ENCODE measurements at places on chromosomes 4 and X.

DNA sequence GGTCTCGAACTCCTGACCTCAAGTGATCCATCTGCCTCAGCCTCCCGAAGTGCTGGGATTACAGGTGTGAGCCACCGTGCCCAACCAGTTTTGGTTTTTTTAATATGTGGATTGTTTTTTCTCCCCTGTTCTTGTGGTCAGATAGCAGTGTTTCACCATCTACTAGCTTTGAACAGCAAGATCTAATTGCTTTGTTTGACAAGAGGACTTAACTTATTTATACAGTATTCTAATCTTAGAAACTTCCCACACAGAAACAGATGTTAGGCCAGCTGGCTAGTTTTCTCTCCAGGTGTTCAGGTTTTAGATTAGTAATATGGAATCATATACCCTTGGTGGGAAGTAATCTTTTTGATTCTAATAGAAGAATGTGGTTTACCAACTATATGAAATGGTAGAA, 12.9 kb downstream of the ING2 start:
- no peak for DNase-seq

DNA sequence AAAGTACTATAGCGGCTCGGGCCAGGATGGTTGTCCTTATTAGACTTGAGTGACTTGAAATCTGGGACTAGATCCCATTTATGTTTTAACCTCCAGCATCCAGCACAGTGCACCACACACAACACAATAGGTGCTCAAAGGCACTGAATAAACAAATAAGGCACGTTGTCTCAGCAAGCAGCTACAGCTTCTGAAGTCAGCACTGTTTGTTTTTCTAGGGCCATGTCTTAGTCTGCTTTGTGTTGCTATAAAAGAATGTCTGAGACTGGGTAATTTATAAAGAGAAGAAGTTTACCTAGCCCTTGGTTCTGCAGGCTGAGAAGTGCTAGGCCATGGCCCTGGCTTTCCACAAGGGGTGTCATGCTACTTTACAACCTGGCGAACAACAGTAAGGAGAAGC, 102.1 kb upstream of the LNX1 start:
- no peak for DNase-seq

- peak; percentile 65 for DNase-seq
These were observed 797 bp downstream of the PKD2 start for GRCh38 chr4:88008122-88008742.

GRCh38 chr4:148078061-148078460, 346.2 kb downstream of the ARHGAP10 start:
- DNase-seq, result no peak

DNA sequence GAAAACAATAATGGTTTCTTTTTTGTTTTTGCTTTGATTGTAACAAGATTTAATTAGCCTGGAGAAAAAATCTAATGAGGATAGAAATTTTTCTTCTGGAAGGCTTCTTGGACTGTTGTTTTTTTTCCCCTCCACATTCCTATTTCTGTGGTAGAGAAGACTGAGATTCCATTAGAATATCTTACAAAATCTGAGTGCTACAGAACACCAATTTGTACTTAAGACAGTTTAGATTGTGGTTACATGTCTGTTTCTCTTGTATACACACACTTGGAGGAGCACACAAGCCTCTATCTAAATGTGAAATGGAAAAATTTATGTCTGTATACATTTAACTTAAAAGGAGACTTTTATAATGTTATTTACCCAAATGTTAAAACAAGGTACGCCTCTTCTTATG, 176.9 kb upstream of the ARSJ start:
- DNase-seq, result no peak

GRCh38 chr4:123088501-123088900, 166.1 kb upstream of the NUDT6 start:
- DNase-seq, result no peak

Measured in right hindlimb (tissue), 1 donor.